ENCODE measurements at places on chromosomes 12 and 14.

GRCh38 chr12:42627151-42627550 is 37.6 kb upstream of the PRICKLE1 start:
- no peak for DNase-seq
- no peak overlapping the region for H3K27ac ChIP-seq
- no peaks in the 10 kb centered on the region for H3K27me3 ChIP-seq
- no peaks in the 10 kb centered on the region for H3K36me3 ChIP-seq

DNA sequence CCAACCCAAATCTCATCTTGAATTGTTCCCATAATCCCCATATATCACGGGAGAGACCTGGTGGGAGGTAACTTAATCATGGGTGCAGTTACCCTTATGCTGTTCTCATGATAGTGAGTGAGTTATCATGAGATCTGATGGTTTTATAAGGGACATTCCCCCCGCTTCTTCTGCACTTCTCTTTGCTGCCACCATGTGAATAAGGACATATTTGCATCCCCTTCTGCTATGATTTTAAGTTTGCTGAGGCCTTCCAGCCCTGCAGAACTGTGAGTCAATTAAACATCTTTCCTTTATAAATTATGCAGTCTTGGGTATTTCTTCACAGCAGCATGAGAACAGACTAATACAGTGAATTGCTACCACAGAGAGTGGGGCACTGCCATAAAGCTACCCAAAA is 179.1 kb downstream of the LRIG3 start:
- no peak overlapping the region for H3K27ac ChIP-seq
- H3K27me3 ChIP-seq, result no peaks in the 10 kb centered on the region
- no peak for DNase-seq
- peaks cover 2% of the 10 kb centered on the region for H3K4me1 ChIP-seq
- no peak overlapping the region for H3K4me3 ChIP-seq

DNA sequence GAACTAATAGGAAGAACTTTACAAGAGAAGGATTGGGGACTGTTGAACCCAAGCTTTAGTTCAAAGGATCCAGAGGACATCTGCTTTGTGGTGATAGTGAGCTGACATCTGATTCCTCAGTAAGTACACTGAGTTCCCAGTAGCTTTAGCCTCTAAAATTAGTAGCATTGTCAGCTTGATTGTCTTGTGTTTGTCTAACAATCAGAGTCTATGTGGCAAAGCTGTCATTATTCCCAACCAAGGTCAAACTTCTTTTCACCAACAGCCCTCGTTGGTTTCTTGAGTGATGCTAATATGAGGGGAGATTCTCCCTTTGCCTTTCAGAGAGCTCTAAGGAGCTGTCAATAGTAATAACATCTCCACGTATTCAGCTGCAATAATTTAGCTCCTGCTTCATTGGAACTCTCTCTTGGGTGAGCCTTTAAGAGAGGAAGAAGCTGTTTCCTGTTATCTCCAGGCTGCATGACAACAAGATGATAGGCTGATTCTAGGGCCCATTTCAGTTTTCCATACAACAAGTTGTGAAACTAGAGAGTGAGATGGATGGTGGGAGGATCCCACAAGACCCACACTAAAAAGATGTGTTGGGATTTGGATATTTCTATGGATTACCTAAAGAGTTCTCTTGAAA is 46.7 kb downstream of the TGFB3 start:
- no peaks in the 10 kb centered on the region for H3K27me3 ChIP-seq
- H3K36me3 ChIP-seq, result no peaks in the 10 kb centered on the region
- H3K4me3 ChIP-seq, result no peak overlapping the region
- no peaks in the 10 kb centered on the region for H3K4me1 ChIP-seq
- no peak for DNase-seq

DNA sequence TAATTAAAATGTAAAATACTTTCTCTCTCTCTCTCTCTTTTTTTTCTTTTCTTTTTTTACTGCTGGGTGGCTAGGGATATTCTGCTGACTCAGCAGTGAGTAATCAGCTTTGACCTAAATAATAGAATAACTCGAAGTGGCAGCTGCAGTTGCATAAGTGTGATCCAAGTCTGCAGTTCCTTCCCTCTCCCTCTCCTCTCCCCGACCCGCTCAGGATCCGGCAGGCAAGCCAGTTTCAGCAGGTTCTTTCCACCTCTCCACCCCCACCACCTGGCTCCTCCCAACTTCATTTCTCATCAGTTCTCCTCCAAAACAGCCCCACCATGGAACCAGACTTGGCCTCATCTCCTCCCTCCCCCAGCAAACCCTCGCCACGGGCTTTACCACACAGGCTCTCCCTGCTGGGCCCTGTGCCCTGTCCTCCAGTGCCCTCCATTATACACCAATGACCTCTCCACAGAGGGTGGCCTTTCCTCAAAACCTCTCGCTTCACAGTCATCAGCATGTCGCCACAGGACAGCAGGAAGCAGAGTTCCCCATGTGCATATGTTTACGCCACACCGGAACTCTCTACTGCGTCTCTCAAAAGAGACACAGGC is 22.4 kb downstream of the SLC7A8 start:
- H3K4me1 ChIP-seq, result peaks cover 3% of the 10 kb centered on the region
- no peak overlapping the region for H3K27ac ChIP-seq
- no peaks in the 10 kb centered on the region for H3K27me3 ChIP-seq
- H3K36me3 ChIP-seq, result no peaks in the 10 kb centered on the region
- H3K4me3 ChIP-seq, result no peak overlapping the region

DNA sequence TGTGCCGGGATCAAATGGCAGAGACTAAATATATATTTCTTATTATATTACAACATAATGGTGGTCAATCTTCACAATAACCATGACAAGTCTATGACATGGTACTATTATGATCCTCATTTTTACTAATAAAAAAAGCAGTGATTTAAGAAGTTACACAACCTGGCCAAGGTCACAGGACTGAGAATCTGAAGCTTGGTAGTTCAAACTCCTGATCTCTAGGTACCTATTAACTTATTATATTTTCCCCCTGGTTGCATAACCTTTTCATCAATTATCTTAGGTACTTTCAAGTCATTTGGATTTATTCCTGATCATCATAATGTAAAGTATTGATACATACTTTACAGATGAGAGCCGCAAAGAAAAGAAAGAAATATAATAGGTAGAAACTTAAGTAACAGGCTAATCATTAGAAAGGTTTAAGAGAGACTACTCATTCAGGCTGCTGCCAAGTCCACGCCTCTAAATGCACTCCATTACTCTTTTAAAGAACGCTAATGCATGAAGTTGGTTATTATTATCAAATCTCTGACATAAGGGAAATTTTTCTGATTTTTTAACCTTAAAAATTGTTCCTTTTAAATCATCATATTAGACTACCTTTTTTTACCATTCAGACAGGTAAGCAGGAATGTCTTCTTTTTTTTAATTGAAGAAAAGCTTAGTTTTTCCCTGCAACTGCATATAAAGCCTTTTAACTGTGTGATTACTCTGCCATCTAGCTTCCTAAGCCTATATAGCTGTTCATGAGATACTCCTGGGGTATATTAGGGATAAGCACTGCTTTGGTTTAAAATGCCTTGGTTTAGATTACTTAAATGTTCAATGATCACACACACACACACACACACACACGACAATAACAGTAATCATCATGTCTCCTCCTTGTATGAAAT is 35.6 kb downstream of the RPS29 start:
- DNase-seq, result peak; percentile 20
- no peak overlapping the region for H3K27ac ChIP-seq
- no peak overlapping the region for H3K4me3 ChIP-seq
- no peaks in the 10 kb centered on the region for H3K27me3 ChIP-seq
- H3K4me1 ChIP-seq, result no peaks in the 10 kb centered on the region

- no peaks in the 10 kb centered on the region for H3K27me3 ChIP-seq
- H3K4me1 ChIP-seq, result no peaks in the 10 kb centered on the region
- no peak for DNase-seq
- H3K4me3 ChIP-seq, result no peak overlapping the region
- no peak overlapping the region for H3K27ac ChIP-seq
- no peaks in the 10 kb centered on the region for H3K36me3 ChIP-seq
These were observed 66.9 kb downstream of the CMKLR1 start for GRCh38 chr12:108271951-108272872.

DNA sequence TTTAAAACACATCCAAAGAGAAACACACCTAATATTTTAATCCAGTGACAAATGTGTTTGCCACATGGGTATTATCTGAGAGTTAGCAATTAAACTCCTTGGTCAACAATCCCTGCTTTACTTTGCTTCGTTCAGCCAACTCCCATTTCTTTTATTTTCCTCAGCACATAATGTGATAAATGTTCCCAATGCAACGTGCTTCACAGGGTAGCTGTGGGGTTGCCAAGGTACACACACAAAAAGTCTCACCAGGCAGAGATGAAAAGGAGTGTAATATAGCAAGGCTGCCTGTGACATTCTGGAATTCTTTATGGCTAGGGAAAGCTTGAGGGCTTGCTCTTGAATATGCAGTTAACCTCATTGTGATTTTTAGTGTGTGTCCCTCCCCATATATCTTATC is 208.0 kb upstream of the DIO2 start:
- no peaks in the 10 kb centered on the region for H3K36me3 ChIP-seq
- H3K27ac ChIP-seq, result no peak overlapping the region
- H3K4me3 ChIP-seq, result no peak overlapping the region
- no peaks in the 10 kb centered on the region for H3K4me1 ChIP-seq

DNA sequence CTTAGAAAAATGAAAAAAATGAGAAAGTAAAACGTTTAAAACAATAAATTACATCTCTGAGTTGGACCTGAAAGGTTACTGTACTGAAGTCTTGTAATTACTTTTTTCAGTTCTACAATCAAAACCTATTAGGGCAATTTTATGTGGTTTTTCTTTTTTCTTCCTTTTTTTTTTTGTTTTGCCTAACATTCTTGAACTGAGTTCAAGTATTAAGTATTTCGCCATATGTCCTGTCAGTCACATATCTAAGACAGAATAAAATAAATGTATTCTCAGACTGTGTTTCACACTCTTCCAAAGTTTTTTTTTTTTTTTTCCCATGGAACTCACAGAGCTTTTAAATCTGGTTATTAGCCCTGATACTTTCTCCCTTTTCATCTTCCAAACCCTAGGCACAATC is 172.0 kb downstream of the BCAT1 start:
- H3K4me1 ChIP-seq, result peaks cover 10% of the 10 kb centered on the region
- H3K27ac ChIP-seq, result no peak overlapping the region
- H3K4me3 ChIP-seq, result no peak overlapping the region

DNA sequence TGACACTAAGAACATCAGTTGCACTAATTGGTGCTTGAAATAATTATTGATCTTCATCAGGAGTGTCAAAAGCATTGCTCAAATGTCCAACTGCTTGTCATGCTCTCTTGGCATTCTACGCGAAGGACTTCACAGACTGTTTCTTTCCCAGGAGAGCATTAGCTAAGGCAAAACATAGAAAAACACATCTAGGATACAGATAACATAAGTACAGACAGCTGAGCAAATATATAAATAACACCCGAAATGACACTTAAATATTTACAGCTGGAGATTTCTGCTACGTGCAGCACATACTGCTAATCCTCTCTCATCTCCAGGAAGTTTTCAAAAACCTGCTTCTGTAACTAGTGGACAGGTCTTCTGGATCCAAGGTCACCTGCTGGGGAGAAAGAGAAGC is 120.0 kb upstream of the PRMT8 start:
- H3K4me3 ChIP-seq, result no peak overlapping the region
- DNase-seq, result no peak
- no peak overlapping the region for H3K27ac ChIP-seq
- no peaks in the 10 kb centered on the region for H3K4me1 ChIP-seq
- peaks cover 14% of the 10 kb centered on the region for H3K27me3 ChIP-seq

- no peak overlapping the region for H3K27ac ChIP-seq
- no peak overlapping the region for H3K4me3 ChIP-seq
- no peak for DNase-seq
- H3K27me3 ChIP-seq, result no peaks in the 10 kb centered on the region
- no peaks in the 10 kb centered on the region for H3K4me1 ChIP-seq
These were observed 35.0 kb downstream of the TMTC2 start for GRCh38 chr12:82721726-82722125.

DNA sequence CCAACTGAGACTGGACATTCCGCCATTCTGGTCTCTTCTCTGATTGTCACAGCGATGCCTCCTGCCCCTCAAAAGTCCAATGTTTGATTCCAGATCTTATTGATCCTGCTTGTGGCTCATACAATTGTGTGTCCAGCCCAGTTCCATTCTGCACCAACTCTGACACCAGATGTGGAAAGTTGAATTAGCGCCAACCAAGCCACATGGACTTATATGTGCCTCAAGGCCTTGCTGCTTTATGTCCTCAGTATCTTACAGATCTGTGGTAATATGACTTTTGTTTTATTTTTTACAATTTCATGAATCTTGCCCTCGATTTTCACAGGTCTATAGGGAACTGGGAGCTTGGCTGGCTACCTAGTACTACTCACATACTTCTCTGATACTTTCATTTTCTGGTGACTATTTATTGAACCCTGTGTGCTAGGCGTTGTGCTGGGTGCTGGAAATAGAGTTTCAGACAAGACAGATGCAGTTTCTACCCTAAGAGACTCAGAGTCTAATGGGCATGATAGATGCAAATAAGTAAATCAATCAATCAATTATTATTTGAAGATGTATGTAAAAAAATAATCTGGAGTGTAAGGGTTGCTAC is 472.0 kb downstream of the TMTC2 start:
- no peaks in the 10 kb centered on the region for H3K27me3 ChIP-seq
- H3K4me3 ChIP-seq, result no peak overlapping the region
- no peaks in the 10 kb centered on the region for H3K4me1 ChIP-seq
- H3K36me3 ChIP-seq, result no peaks in the 10 kb centered on the region

DNA sequence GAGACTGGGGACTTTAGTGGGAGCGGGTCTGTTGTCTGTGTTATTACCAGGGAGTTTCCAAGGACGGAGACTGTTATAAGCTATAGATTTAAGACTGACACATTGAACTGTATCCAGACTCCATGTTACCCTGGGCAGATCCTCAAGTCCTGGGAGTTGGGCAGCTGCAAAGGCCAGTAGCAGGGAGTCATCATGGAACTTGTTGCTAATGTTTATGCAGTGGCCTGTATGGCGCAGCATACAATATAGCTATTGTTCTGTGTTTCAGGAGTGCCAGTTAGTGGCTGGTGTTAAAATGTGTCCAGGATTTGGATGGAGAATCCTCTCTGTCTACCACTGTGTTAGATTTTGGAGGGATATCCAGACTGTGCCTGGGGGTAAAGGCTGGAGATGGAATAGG is 31.7 kb downstream of the SMOC1 start:
- no peaks in the 10 kb centered on the region for H3K36me3 ChIP-seq
- no peaks in the 10 kb centered on the region for H3K27me3 ChIP-seq
- DNase-seq, result no peak

All from fibroblast of lung (primary cell).